ENCODE measurements at places on chromosomes 7 and 10.

DNA sequence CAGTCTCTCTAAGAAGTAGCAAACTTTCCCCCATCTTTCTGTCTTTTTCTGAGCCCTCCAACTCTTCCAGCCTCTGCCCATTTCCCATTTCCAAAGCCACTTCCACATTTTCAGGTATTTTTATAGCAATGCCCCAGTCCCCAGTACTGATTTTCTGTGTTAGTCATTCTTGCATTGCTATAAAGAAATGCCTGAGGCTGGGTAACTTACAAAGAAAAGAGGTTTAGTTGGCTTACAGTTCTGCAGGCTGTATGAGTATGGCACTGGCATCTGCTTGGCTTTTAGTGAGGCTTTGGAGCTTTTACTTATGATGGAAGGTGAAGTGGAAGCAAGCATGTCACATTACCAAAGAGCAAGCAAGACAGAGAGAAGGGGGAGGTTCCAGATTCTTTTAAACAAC, 17.2 kb downstream of the PLCE1 start:
- no peak for DNase-seq

DNA sequence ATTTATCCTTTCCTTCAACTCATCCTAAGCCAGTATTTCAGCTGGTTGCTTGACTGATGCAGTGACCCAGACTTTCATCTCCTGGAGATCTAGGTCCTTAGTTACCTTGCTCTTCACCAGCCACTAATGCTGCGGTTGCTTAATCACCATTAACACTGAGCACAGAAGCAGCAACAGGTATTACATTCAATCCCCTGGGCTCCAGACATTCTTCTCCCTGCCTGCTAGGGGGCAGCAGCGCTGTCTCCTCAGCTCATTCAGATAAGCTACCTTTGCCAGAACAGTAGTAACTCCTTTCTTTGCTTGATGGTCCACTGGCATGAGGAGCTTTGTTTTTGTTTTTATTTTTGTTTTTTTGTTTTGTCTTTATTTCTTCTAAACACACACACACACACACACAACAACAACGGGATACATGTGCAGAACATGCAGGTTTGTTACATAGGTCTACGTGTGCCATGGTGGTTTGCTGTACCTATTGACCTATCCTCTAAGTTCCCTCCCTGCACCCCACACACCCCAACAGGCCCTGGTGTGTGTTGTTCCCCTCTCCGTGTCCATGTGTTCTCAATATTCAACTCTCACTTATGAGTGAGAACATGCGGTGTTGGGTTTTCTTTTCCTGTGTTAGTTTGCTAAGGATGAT, 1043.2 kb upstream of the C7orf33 start:
- DNase-seq: no peak

GRCh38 chr10:71603754-71604153, 115.8 kb downstream of the C10orf105 start:
- DNase-seq: no peak

- DNase-seq: no peak
Measured at GRCh38 chr10:111109501-111110242, 32.8 kb downstream of the ADRA2A start.

- no peak for DNase-seq
Measured at GRCh38 chr10:30697806-30698205, 68.3 kb upstream of the LYZL2 start.

- DNase-seq: no peak
Measured at GRCh38 chr7:148290538-148290937, 300.0 kb upstream of the C7orf33 start.

DNA sequence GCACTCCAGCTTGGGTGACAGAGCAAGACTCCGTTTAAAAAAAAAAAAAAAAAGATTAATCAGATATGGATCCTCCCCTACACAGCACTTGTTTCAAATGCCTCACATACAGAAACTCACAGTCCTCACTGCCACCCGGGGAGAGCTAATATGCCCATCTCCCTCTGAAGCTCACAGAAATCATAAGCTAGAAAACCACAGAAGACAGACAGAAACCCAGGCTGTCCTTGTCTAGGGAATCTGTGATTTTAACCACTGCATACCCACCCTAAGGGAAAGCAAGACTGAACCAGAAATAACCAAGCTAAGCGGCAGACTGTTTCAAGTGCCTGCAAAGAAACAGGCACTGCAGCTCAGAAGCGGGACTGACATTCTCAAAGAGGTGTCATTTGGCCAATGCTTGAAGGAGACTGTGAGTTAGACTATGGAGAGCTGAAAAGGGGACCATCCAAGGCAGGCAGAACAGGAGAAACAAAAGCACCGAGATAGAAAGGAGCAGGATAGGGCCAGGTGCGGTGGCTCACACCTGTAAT, 37.6 kb downstream of the SLC37A3 start:
- no peak for DNase-seq

GRCh38 chr7:137453356-137453755, 109.8 kb upstream of the PTN start:
- DNase-seq: no peak

DNA sequence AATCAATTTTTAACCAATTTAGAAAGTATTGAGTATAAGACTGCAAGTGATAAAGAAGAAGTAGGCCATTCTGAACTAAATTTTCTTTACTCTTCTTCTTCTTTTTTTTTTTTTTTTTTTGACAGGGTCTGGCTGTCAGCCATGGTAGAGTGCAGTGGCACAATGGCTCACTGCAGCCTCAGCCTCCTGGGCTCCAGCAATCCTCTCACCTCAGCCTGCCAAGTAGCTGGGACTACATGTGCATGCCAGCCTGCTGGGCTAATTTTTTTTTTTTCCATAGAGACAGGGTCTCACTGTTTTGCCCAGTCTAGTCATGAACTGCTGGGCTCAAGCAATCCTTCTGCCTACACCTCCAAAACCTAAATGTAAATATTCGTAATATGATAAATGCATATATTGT, 63.2 kb downstream of the DGKB start:
- no peak for DNase-seq

DNA sequence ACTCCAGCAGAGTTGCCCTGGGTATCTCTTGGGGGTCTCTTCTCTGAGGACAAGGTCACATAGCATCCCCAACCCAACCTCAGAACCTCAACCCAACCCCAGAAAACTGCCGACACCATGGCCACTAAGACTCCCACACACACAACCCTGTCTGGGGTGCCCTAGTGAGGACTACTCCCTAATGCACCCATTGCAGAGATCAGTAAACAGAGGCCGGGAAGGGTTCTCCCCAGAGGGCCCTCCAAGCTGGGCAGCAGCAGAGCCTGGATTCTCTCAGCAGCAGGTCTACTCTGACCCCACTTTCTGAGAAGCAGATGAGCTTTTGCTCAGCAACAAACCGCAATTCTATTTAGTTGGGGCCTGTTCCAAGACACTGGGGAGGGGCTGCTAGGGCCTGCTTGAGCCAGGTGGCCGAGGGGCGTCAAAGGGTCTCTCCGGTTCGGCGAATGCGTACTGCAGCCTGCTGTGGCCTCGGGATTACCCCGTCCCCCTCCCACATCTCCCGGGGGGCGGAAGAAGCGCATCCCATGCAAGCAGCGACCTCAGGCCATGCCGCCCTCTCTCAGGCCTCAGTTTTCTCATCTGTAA, 828 bp downstream of the OGDHL start:
- DNase-seq: no peak

DNA sequence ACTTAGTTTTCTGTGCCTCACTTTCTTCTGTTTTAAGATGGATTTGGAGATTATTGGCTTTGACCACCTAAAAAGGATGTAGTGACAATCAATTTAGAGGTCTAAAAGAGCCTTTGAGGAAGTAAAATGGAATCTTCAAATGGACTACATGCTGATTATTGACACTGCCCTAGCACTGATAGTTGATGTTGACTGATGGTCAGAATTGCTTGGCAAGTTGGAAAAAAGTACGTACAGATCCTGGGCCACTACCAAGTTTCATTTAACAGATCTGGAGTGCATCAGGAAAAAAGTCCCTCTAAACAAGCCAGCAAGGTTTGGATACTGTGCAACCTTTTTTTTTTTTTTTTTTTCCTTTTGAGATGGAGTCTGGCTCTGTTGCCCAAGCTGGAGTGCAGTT, 81.1 kb downstream of the TCF7L2 start:
- DNase-seq: no peak

- DNase-seq: no peak
Measured at GRCh38 chr10:71409516-71410104, 12.9 kb downstream of the CDH23 start.

DNA sequence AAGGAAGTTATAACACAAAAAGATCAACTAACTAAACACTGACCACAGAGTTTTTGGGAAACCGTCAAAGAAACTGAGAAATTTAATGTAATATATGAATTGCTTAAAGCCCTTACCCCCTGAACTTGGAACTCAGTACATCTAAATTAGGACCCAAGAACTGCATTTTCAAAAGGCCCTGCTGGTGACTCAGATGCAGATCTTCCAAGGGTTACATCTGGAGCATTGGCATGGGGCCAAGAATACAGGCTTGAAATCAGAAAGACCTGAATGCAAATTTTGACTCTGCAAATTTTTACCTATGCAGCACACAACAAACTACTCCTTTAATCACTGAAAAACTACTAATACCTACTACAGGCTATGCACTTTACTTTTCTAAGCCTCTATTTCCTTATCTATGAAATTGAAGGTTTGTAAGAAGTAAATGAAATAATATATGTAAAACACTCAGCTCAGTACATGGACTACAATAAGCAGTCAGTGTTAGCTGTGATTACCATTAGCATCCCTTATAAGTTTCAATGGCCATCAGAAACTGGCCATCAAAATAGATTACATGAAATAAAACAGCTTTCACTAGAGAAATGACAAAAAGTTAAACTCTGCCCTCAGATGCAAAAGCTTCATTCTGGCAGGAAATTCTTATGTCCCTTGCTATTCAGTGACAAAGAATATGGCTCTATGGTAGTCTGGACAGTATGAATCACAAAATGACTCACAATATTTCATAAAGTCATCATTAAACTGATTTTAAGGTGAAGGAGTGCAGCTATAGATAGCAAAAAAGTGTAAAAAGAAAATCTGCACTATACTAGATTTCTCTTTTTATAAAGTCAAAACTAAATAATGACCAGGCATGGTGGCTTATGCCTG, 43.6 kb downstream of the NSUN6 start:
- no peak for DNase-seq

GRCh38 chr10:102914781-102915180, 3.3 kb upstream of the CNNM2 start:
- no peak for DNase-seq

GRCh38 chr7:119802147-119802546, 470.8 kb upstream of the KCND2 start:
- DNase-seq: no peak

DNA sequence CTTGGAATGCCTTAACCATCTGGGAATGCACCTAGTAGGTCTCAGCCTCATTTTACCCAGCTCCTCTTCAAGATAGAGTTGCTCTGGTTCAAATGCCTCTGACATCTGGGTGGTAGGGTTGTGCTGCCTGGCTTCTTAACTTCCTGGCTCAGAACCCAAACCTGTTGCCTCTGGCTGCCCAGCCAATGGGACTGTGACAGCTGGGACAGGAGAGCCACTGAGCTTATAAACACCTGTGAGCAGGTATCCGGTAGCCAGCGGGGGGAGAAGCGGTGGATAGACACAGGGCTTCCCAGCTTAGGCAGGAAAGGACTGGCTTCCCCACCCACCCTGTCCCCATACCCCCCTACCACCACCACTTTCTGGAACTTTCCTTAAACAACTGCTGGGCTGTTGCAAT, 115.8 kb upstream of the CARD11 start:
- DNase-seq: no peak

GRCh38 chr10:759898-760477, 70.5 kb upstream of the DIP2C start:
- DNase-seq: no peak

GRCh38 chr7:5359344-5359743, 64.3 kb downstream of the TNRC18 start:
- DNase-seq: no peak

DNA sequence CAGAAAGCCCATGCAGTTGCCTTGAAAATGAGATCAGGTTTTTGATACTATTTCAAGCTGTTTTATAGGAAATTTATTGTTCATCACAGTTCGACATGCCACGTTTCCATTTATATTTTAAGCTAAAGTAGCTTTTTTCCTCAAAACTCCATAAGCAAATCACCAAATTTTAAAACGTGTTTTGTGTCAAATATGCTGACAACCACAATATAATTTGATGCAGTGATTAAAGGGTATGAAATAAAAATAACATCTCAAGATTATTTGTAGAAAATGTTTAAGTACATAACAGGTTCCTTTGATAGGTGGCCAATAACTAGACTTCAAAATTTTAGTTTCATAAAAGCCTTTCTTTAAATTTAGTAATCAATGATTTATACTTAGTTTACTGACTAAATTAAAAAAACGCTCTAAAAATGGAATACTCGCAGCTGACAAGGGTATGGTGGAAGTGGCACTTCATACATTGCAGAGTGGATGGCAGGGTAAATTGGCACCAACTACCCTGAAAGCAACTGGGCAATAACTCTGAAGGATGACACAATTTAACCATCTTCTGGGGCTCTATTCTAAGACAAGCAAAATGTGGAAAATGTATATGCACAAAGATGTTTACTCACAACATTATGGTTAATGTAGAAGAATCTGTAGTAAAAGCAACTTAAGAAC, 481.6 kb downstream of the TNS3 start:
- no peak for DNase-seq

DNA sequence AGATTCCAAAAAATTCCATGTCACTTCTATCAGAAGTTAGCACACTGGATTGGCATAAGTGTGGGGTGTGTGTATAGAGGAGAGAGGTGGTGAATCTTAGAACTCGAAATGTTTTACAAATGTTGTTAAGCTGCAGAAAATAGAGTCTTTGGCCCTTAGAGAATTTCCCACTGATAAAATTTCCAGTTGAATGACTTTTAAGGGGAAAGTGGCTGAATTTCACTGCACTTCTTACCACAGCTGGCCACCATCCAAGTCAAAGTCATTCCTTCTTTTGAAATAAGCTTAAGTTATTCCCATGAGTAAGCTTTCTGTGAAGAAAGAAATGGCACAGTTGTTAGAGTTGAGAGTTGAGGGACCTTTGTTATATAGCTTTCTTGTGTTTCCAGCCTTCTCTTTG, 13.9 kb downstream of the VCL start:
- no peak for DNase-seq

GRCh38 chr7:82194016-82194643, 249.4 kb downstream of the CACNA2D1 start:
- no peak for DNase-seq

GRCh38 chr7:135260930-135261721, 27.5 kb downstream of the STRA8 start:
- DNase-seq: no peak

- DNase-seq: no peak
Measured at GRCh38 chr10:4450981-4451908, 374.8 kb upstream of the AKR1E2 start.

DNA sequence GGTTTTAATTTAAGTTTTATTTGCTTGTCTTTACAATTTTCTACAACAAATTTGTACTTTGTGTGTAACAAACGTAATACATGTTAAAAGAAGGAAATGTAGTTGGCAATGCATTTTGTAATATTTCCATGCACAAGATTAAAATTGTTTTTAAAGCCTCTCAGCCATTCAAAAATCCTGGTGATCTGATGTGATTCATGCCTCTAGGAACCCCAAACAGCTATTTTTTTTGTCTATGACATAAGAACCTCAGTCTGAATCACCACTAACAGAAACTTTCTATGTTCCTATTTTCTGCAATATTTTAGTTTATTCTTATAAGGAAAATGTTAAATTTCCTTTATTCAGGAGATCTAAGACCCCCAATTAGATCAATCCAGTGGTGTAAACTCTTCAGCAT, 183.1 kb upstream of the YAE1 start:
- no peak for DNase-seq

GRCh38 chr7:27897001-27897400, 157.0 kb downstream of the TAX1BP1 start:
- DNase-seq: no peak

Data from HuH-7.5 (cell line).